Right ventricle myocardium superior (tissue), 1 donor: ENCODE measurements at places on chromosomes 6 and 20.

GRCh38 chr20:57974863-57975262 is 253.6 kb downstream of the ANKRD60 start:
- no peak for DNase-seq

DNA sequence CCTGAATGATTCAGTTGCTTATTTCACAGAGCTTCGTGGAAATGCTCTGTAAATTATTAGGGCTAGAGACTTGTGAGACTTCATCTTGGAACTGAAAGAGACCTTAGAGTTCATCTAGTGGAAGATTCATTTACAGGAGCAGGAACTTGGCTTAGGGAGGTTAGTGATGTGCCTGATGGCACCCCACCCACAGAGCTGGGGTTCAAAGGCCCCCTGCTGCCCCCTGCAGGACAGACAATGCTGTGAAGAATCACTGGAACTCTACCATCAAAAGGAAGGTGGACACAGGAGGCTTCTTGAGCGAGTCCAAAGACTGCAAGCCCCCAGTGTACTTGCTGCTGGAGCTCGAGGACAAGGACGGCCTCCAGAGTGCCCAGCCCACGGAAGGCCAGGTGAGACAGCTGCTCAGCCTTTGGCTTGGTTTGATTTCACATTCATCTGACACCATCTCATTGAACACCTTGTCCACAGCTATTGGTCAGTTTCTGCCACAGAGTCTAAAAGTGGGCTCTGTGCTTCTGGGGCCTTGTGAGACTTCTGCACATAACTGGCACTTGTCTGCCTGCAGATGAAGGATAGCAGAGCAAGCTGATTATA is 25.1 kb downstream of the MYBL2 start:
- peak; percentile 37 for DNase-seq

- no peak for DNase-seq
Observed at GRCh38 chr6:999552-999951, 306.6 kb upstream of the EXOC2 start.

DNA sequence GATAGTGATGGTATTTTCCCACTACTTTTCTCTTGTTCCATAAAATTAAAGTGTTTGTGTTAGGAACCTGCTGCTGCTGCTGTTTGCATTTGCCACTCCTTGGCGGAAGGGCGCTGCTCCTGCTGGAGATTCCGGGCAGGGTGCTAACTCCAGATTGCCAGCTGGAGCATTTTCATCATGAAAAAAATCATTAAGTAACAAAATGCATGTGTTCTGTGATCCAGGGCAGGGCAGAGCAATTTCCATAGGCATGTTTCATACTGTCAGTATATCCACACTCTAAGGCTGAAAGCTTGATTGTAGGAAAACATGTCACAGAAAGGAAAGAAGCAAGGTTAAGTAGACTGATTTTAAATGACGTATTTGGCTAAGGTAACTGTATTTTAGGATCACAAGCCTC is 24.0 kb downstream of the PBOV1 start:
- no peak for DNase-seq

- peak; percentile 46 for DNase-seq
Observed at GRCh38 chr6:42017021-42017643, 33.2 kb upstream of the TAF8 start.

DNA sequence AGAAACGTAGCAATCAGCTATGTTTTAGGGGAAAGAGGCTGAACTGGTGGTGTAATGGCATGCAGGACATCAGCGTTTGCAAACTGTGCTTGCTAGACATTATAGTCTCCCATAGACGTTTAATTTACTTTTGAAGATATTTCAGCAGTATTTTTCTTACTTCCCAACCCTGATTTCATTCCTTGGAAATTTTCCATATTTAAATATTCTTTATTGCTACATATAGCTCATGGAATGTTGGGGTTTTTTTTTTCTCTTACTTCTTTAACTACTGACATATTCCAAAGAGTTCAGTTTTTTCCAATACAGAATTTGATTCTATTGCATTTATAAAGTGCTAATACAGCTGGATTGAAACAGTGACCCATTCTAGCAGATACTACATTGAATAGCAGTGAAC is 694.4 kb upstream of the CITED2 start:
- no peak for DNase-seq

DNA sequence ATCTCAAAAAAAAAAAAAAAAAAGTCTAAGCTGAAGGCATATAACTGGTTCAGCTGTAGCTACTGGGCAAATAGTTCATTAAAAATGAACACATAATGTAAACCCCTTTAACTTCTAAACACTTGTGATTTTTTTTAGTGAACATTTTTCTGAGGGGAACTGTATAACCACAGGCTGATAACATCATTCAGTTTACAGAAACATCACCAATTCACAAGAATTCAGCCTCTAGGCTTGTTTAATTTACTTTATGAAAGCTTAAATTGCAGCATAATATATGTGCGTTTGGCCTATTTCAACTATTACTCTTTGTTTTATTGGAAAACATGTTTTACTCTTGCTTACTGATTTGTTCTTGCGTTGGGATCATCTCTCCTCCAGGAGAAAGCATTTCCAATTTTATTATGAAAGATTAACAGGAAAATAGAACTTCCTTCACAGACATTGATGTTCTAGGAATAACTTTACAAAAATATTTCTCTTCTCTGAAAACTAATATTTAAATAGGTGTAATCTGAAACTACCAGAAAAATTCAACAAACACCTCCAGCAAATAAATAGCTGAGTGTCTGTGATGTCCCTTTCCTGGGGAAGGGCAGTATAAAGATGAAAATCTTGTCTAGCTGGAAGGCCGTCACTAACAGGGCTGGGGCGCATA is 284.5 kb downstream of the UST start:
- DNase-seq: no peak

- DNase-seq: peak; percentile 60
Observed at GRCh38 chr6:161417717-161418462, 144.0 kb upstream of the AGPAT4 start.

- DNase-seq: no peak
Observed at GRCh38 chr20:52305858-52306257, 114.3 kb upstream of the ZFP64 start.
